ENCODE measurements at places on chromosomes 3 and 15.

- DNase-seq: peak; percentile 13
Observed at GRCh38 chr3:58994746-58995330, 55.0 kb downstream of the CFAP20DC start.

GRCh38 chr3:35223632-35224394 lies 415.5 kb upstream of the ARPP21 start:
- no peak for DNase-seq

- DNase-seq: no peak
Observed at GRCh38 chr3:168714609-168715240, 619.0 kb upstream of the GOLIM4 start.

DNA sequence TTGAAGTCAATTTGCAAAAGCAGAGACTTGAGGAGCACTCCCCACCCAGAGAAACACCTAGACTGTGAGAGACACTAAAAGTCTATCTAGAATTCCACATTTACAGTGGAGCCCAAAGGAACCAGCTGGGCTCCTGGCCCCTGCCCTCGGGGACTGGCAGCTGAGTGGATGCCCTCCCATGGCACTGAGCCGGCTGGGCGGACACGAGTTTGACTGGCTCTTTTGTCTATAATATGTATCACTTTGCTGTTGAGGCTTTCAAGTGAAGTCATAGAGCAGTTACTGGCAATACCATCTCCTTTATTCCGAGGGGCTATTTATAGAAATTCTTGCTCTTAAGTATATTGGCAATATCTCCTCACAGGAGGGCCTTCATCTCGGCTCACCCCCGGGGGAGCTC lies 65.8 kb upstream of the TNFAIP8L3 start:
- DNase-seq: no peak

GRCh38 chr3:52714335-52715302 lies 8.7 kb downstream of the SPCS1 start:
- DNase-seq: no peak

DNA sequence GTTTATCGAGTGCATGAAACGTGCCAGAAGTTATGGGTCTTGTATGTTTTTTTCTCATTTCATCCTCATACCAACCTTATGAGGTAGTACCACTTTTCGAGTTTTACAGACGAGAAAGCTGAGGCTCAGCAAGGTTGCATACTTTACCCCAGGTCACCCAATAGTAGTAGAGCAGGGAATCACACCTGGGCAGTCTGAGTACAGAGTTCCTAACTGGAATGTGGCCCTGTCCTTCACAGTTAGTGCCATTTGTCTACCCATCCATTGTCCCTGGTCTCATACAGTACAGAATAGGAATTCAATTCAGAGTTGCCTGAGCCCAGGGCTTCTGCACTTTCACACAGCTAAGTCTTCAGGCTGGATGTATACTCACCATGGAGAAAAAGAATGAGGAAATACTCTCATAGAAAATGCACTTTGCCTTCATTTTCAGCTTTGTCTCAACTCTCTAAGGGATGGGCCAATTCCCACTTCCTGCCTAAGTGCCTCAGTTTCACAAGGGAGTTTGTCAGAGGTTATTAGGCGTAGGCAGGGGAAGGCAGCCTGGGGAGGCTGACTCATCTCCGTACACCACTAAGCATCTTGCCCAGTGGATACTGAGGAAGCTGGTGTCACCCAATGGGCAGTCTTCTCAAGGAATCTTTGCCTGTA lies 93.2 kb downstream of the TMEM212 start:
- DNase-seq: no peak

DNA sequence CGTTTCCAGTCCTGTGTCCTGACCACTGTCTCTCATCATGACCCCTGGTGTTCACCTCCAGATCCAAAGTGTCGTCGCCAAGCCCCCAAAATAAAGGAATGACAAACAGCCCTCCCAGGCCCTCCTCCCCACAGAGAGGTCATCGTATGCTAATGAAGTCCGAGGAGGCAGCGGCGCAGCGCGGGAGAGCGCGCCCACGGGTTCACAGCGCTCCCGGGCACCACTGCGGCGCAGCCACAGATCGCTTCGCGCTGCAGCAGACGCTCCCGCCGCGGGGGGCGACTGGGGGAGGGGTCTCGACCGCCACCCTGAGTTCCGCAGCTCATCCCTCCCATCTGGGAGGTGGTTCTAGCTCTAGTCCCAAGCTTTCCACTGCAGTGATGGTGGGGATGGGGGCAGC lies 1.3 kb downstream of the DGKG start:
- no peak for DNase-seq

GRCh38 chr3:149291178-149291577 lies 42.3 kb downstream of the TM4SF18 start:
- DNase-seq: no peak

DNA sequence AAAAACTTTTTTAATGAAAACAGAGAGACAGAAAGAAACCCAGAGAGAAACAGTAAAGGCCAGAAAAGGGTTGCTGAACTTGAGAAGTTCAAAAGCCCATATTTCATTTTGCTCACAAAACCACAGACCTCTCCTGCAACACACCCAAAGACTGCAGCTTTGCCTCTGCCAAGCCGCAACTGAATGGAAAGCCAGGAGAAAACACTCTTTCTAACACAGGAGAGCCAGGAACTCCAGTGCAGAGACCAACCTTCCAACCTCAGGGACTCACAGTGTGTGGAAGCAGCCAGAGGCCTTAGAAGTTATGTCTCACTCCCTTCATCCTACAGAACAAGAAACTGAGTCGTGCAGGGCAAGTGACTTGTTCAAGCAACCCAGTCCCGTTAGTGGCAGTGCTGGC lies 163.1 kb upstream of the HES1 start:
- no peak for DNase-seq

- DNase-seq: no peak
Observed at GRCh38 chr3:49653621-49654020, 20.5 kb upstream of the APEH start.

DNA sequence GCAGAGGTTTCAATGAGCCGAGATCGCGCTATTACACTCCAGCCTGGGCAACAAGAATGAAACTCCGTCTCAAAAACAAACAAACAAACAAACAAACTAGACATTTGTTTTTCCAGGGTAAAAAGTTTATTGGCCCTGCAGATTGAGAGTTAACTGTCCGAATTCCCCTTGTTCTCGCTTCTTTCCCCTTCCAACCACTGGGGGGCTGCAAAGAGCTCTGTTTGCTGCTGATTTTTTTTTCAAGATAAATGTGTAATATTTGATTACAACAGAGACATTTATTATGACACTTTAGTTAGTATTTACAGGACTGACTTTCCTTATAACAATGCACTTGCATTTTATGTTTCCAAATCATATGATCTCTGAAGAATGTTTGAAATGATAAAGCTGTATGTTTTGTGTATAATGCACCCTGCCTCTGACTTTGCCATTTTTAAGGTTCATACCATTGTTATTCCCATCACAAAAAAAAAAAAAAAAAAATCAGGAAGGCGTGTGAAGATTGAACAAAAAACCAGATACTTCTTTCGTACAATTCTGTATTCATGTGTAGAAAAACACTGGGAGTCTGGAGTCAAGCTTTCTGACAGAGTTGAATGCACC lies 2.8 kb downstream of the CLSTN2 start:
- DNase-seq: peak; percentile 30

DNA sequence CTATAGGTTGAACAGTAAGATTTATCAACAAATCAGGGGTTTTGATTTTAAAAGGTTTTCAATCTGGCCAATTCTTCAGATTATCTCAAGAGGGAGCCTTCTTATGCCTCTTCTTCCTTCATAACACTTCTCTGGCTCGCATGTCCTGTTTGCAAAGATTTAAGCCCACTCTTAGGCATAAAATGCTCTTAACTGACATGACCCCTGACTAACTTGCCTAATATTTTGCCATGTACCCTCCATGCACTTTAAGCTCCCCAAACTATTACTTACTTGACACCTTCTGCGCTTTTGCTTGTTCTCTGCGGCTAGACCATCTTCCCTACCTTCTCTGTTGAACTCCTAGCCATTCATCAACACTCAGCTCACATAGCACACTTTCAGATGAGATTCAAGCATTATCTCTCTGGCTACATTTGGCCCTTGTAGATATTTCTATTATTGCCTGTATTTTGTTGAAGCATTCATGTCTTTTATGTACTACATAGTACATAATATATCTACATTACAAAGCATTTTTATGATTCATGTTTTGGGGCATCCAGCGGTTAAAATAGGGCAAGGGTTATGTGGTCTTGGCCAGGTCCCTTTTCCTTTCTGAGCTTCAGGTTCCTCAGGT lies 1.0 kb upstream of the ARIH1 start:
- no peak for DNase-seq

DNA sequence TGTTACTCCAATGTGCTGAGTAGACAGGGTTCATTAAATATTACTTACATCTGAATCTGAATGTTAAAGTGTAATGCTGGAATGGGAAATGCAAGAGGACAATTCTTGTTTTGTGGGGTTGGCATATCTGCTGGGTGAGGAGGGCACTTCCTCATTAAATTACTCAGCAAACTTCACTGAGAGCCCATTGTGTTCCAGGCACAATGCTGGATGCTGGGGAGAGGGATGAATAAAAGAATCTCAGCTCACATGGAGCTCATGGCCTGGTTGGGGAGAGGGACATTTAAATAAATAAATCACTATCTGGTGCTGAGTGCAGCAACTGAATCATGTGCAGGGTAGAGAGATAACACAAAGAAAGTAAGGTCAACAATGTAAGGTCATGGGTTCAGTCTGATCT lies 199.2 kb upstream of the CFAP20DC start:
- DNase-seq: no peak

GRCh38 chr3:17088017-17088416 lies 203.3 kb downstream of the PLCL2 start:
- DNase-seq: no peak

DNA sequence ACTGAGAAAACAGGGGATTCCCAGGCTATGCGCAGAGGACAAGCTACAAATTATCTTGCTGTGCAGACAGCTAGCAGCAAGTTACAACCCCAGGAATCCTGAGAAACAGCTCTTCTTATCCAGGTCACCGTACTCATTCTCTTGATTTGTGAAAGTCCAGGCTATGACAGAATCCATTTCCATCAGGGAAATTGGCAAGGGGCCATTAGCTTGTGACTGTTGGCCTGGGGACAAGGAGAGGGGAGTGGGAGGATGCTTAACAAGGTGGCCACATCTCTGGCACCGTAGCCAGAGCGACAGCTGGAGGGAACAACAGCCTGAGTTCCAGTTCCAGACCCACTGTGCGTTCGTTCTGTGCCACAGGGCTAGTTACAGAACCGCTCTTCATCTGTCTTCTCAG lies 44.9 kb upstream of the PLXNA1 start:
- DNase-seq: no peak

GRCh38 chr3:15094187-15094875 lies 4.6 kb downstream of the RBSN start:
- no peak for DNase-seq

- no peak for DNase-seq
Observed at GRCh38 chr3:124582196-124582595, 148.1 kb upstream of the UMPS start.

- no peak for DNase-seq
Observed at GRCh38 chr15:50506121-50506520, 40.3 kb downstream of the USP50 start.

GRCh38 chr3:6860954-6861624 lies at the start of gene GRM7:
Gene GRM7, plus strand, starts transcription at chr3:6861115.
- no peak for DNase-seq

DNA sequence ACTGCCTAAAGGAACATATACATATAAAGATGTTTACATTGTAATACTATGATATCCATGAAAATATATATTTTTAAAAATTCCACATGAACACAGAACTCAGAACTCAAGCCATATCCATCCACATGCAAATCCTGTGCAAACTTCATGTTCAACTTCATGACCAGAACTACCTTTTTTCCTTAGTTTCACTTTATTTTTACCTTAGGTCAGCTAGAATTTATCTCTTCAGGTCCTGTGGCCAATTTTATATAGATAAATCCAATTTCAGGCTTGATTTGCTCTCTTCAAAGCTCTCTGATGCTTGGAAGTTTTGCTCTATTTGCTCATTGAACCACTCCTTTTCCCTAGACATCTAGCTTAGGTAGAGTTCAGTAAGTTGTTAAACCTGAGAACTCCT lies 38.8 kb downstream of the ZPLD1 start:
- no peak for DNase-seq

- DNase-seq: no peak
Observed at GRCh38 chr15:47422881-47423665, 294.2 kb upstream of the SEMA6D start.

- no peak for DNase-seq
Observed at GRCh38 chr15:67775998-67776397, 49.3 kb upstream of the SKOR1 start.

DNA sequence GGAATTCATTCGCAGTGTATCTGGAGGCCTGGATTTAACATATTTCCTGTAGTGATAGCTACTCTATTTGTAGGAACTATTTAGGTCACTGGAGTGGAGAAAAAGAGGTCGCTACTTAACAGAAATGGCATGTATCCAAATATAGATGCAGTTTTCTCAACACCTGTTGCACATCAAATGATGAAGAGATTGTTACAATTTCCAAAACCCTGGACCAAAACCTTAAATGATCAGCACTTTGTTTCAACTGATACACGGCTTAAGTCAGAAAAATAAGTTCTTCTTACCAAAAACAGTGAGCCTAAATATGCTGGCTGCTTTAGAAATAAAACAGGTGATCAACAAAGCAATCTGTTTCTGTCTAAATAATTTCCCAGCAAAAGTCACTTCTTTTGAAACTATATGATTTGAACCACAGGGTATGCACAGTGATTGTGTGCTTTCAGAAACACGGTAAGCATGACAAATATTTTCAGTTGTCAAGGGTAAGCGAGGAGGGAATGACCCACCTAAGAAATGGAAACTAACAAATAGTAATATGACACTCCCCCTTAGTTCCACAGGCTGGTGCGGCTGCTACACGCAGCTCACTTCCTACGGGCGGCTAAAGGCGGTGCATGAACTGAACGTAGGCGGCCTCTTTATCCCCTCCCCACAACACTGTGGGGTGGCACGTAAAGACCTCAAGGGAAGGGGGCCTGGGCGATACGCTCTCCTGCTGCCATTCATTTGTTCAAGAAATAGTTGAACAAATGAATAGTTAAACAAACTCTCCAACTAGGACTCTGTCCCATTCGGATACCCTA lies 1.1 kb downstream of the EHD4 start:
- peak; percentile 79 for DNase-seq

GRCh38 chr15:40908095-40908494 lies 13.8 kb downstream of the VPS18 start:
- DNase-seq: no peak

DNA sequence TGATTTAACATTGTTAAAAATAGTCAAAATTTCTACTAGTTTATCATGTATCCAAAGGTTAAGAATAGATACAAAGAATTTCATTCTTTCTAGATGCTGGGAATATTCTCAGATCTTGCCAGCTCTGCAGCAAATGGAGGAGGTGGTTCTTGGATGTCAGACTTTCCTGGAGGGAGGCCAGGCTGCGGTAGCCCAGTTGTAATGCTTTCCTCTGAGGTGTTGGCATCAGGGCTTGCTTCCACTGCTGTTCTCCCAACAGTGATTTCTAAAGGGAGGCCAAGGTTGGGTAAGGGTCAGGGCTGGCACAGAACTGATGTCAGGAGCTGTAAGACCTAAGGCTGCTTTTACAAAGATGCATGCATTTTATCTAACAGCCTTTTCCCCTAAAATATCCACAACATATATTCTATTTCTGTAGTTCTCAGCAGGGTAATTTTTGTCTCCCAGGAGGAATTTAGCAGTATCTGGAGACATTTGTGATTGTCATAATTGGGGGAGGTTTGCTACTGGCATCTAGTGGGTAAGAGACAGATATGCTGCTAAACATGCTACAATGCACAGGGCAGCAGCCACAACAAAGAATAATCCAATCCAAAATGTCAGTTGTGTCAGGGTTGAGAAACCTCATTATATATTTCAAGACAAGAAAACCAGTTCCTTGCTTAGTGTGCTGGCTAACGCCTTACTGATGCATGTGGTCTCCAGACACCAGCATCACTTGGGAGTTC lies 42.0 kb upstream of the SPTSSB start:
- DNase-seq: no peak
